ENCODE measurements at places on chromosomes 5 and 9. TPM values are rescaled to one million over a fixed set of nuclear protein-coding genes. Genes with fewer than 3 reads are reported as not detected.

BTF3 gene
- total RNA-seq: 537 TPM

- DNase-seq: no peak
These were observed 124.1 kb downstream of the SYK start for GRCh38 chr9:90925581-90926257.

- no peak for DNase-seq
These were observed 7.1 kb upstream of the HAND1 start for GRCh38 chr5:154485096-154485491.

DNA sequence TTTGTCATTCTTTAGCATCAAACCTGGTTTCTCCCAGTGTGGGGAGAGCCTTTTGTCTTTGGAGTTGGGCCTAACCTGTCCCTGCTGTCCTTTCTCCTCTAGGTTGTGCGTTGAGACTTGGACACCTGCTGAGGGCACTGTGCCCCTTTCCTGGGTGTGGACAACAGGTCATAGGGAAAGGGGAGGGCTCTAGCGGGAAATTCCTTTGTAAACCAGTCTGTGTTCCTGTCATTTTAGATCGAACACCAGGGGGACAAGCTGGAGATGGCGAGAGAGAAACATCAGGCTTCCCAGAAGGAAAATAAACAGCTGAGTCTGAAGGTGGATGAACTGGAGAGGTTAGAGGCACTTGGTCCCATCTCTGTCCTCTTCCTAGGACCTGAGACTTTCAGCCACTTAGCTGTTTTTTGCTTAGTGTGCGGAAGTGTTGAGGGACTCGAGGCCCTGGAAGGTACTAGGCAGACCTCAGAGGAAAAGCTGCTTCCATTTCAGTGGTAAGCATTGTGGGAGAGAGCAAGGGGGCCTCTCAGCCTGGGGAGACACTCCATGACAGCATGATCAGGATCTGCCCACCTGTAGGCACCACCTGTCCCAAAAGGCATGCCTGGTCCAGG lies 8.6 kb upstream of the GLE1 start:
- no peak for DNase-seq

ARL14EPL gene
- total RNA-seq: not detected

DNA sequence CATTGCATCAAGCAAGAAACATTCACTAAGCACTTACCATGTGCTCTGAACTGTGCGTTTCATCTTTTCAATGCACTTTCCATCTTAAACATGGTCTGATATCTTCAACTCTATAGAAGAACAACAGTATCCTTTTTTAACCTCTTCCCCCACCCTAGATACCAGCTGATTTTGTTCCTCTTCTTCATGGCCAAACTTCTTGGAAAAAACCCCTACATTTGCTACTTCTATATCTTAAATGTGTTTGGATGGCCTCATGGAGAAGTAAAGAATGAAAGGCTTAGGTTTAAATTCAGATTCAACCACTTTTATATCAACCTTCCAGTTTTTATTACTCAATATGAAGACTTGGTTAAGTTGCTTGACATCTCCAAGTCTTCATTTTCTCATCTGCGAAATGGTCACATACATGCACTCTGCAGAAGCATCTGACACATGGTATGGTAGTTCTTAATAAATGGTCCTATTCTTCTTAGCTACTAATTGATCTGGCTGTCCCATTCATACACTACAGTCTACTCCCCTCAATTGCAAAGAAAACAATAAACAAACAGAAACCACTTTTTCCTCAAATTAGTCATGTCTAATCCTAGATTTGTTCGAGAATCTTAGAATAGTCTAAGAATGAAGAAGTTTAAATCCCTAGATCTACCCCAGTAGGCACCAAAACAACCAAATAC lies 59.4 kb downstream of the FYB1 start:
- DNase-seq: no peak
